ENCODE measurements at places on chromosomes 2 and 18.

GRCh38 chr2:203565076-203565475 lies 30.0 kb upstream of the RAPH1 start:
- ATAC-seq: no peak

DNA sequence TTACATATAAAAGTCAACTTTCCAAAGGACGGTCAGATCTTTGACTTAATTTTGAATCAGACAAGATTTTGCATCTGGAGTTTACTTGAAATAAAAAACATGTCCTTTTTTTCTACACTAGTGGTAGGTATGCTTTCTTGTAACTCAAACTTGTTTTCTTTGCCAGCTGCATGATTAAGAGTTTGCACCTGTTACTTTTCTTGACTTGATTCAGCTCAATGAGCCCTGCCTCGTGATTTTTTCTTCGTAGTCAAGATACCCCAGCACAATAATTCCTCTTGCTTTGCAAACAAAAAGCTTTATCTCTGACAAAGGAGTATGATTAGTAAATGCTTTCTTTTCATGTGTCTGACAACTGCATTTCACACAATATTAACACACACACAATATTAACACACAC lies 82.3 kb downstream of the FBXO15 start:
- ATAC-seq: no peak

GRCh38 chr2:166179201-166179600 lies 51.4 kb upstream of the SCN1A start:
- ATAC-seq: no peak

DNA sequence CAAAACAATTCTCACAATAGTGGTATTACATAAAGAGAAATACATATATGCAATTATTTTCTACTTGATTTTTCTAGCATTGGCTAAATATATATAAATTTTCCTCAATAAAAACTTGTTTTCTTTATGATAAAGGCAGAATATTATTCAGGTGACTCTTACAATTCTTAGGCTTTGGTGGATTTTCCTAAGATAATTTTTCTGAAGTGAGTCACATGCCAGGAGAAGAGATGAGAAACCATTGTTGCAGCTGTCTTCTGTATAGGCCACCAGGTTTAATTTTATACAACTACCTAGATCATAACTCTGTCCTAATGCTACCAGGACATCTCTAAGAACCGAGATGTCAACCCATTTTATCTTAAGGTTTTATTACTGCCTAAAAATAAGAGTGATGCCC lies 552.4 kb upstream of the CDH2 start:
- no peak for ATAC-seq

- ATAC-seq: no peak
Observed at GRCh38 chr2:160310118-160310828, 110.2 kb upstream of the ITGB6 start.

- no peak for ATAC-seq
Observed at GRCh38 chr2:147559070-147559725, 285.6 kb upstream of the ACVR2A start.

DNA sequence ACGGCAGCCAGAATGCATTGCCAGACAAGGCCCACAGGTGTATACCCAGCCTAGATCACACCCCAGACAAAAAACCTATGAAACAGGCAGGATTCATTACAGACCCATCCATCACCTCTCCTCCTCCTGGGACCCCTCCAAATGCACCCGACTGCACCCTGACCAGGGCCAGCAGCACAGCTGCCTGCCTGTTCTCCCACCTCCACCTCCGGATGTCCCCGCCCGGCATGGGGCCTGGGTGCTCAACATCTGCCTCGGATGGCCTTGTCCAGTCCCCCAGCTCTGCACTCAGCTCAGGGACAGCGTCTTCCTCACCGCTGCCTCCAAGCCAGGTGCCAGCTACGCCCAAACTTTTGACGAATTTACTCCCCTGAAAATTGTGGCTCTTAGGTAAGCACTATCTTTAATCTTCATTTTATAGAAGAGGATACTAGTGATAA lies 91.1 kb downstream of the TPO start:
- no peak for ATAC-seq

GRCh38 chr2:96325041-96325883 lies at the start of gene ITPRIPL1:
ITPRIPL1 (plus strand) TSS chr2:96325317; CDS start chr2:96325840, 523 bp downstream.
- peak; percentile 63 for ATAC-seq

DNA sequence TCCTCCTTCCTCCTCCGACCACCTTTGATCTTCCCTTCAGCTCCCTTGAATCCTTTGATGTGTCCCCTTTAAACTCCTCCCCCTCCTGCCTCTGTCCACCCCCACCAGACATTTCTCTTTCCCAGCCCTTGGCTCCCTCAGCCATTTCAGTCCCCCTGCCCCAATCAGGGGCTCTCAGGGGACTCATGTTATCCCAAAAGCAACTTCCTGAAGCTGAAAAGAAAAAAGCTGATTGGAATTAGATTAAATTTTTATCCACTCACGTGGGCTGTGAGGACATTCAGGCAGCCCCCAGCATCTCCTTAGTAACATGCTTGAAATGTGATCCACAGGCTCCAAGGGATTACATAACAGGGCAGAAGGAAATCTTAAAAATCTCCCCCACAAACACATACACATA lies 81.3 kb downstream of the NEURL3 start:
- no peak for ATAC-seq

GRCh38 chr2:211860224-211860623 lies 678.4 kb downstream of the ERBB4 start:
- ATAC-seq: no peak

- no peak for ATAC-seq
Observed at GRCh38 chr18:59783138-59783537, 85.9 kb upstream of the CCBE1 start.

DNA sequence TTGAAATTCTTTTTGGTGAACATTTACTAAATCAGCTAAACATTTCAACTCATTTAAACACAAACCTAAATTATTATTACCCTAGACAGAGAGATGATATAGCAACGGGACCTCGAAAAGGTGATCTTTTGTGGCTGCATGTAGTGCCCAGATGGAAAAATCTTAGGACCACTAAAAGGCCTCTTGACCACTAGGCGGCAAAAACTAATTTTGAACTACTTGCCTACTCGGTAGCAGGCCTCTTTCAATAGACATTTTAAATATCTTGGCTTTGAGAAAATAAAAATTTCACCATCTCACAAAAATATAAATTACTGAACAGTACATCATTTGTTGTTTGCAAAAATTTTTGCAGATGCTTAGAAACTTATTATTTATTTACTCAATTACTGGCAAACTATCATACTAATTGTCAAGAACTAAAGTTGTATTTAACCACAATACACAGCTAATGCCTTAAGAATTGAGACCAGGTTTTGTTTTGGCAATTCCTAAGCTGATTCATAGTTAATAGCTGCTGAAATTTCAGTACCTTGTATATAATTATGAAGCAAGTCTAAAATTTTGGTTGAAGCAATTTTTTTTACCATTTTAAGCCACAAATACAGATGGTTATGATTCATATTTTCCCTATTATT lies 9.4 kb downstream of the COL3A1 start:
- ATAC-seq: no peak

DNA sequence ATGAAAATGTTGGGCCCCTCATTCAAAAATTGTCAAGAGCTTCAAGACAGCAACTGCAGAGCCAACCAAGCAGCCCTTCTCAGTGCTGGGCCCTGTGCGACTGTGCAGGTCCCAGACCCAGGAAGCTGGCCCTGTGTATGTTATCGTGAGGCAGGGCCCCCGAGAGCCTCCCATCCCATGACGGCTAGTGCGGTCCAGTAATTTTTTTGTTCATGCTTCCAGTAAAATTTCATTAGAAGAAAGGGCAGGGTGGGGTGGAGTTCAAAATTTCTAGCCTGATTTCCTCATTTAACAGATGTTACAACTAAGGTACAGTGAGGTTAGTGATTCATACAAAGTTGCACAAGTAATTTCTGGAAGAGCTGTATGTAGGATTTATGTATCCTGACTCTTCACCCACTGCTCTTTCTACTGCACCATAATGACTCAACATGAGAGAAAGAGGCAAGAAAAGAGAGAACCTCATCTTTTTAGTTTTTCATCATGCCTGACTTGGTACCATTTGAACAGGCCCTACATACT lies 105.5 kb downstream of the ZEB2 start:
- peak; percentile 99 for ATAC-seq

DNA sequence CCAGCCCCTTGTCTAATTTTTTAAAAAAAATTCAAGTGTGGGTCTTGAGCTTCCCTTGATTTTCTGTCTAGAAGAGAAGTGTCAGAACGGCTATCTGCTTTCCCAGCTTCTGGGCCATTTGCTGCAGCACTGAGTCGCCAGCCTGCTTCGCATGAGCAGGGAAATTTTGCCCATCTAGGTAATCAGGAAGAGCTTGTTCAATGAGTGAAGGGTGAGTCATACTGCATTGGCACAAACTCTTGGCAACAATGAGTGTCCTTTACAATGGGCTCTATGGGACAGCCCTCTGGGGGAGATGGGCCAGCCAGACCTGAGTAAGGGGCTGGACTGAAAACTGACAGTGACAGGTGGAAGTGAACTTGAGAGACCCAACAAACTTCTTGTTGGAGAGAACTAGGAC lies 2.4 kb upstream of the RNF144A start:
- ATAC-seq: peak; percentile 78

DNA sequence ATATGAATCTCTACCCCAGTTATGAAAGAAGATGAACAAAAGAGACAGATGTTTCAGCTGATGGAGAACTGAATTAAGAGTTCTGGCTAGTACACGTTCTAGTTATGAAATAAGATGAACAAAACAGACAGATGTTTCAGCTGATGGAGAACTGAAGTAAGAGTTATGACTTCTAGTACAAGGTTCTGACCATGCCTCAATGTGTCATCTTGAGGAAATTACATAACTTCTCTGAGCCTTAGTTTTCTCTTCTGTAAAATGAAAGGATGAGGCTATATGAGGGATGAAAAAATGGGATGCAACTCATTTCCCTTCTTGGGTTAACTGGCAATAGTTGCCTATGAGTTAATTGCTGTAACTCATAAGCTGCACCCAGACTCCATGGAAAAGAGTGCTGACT lies 92.9 kb upstream of the WDR75 start:
- no peak for ATAC-seq

GRCh38 chr2:41881249-41881648 lies 166.6 kb upstream of the PKDCC start:
- no peak for ATAC-seq

- no peak for ATAC-seq
Observed at GRCh38 chr2:42800461-42800962, 8.1 kb upstream of the HAAO start.

DNA sequence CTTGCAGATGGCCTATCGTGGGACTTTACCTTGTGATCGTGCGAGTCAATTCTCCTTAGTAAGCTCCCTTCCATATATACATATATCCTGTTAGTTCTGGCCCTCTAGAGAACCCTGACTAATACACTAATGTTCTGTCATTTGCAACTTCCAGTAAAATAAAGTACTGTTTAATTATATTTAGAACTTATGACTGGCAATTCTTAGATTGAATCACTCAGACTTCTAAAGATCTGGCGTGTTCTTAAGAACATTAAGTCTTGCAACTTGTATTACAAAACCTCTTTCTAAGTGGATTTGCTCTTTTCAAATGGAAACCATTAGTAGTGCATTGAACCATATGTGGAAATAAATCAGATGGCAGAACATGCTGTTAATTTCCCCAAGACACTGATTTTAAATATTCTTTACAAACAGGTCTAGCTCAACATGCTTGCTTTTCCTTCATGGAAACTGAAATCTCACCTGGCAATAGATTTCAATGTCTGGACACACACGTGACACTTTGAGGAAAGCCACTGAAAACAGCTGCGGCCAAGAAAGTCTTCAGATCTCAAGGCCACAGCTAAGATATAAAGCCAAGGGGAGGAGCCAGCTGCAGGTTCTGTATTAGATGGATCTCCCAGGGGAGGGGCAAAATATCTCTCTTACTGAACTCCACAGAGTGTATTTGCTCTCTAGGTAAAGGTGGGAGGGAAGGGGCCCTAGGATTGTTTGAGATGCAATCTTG lies 50.6 kb downstream of the PMAIP1 start:
- no peak for ATAC-seq

- ATAC-seq: no peak
Observed at GRCh38 chr2:161982548-161983330, 91.3 kb downstream of the DPP4 start.

Measured in esophagus mucosa (tissue), 1 donor.